ENCODE measurements at places on chromosomes 11 and 22. TPM values are rescaled to one million over a fixed set of nuclear protein-coding genes. Genes with fewer than 3 reads are reported as not detected.

GRCh38 chr11:65934014-65934413 lies 11.3 kb upstream of the TSGA10IP start:
- no peak overlapping the region for H3K4me3 ChIP-seq
- H3K27me3 ChIP-seq, result no peaks in the 10 kb centered on the region
- no peaks in the 10 kb centered on the region for H3K36me3 ChIP-seq
- no peak overlapping the region for H3K27ac ChIP-seq
- no peaks in the 10 kb centered on the region for H3K4me1 ChIP-seq

GRCh38 chr11:114395736-114396135 lies 4.6 kb downstream of the C11orf71 start:
- no peaks in the 10 kb centered on the region for H3K27me3 ChIP-seq
- peaks cover 17% of the 10 kb centered on the region for H3K4me1 ChIP-seq
- H3K4me3 ChIP-seq, result no peak overlapping the region
- H3K27ac ChIP-seq, result no peak overlapping the region
- no peak for DNase-seq
- H3K36me3 ChIP-seq, result no peaks in the 10 kb centered on the region

DNA sequence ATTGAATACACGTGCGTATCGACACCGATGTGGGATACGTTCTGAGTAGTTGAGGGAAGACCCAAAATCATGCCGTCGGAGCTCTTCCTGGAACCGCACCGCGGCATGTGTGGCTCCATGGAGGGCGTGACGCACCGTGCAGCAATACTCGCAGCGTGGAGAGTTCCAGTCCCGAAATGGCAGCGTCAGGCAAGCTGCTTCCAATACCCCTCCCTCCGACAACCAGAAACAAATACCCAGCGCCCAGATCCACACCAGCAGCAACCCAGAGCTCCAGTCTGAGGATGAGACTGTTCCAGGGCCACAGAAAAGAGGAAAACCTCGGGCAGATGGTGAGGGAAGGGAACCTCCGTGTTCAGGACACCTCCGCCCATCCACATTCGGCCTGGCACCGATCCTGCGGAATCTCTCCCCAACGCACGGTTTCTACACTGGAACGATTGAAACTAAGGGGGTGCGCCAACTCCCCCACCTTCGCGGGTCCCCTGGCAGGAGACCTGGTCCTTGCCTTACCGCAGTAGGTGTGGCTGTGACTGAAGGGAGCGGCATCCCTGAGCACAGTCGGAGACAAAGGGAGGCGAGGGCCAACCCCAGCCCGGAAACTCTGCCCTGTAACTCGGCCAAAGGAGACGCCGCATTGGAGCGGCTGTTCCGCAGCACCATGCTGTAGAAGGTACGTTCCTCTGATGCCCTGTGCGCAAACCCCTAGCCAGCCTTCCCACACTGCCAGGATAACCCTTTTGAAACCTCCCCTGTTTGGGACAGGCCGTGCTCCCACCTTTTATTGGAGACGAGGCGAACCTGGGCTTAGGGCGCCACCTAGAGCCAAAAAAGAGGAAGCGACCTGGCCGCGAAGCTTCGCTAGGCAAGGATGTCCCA lies 28.2 kb downstream of the DBX1 start:
- H3K27ac ChIP-seq, result no peak overlapping the region
- H3K4me3 ChIP-seq, result peak overlapping the region; percentile 72
- no peaks in the 10 kb centered on the region for H3K36me3 ChIP-seq
- H3K27me3 ChIP-seq, result no peaks in the 10 kb centered on the region
- peak; percentile 62 for DNase-seq

- H3K27me3 ChIP-seq, result no peaks in the 10 kb centered on the region
- DNase-seq, result no peak
- H3K4me1 ChIP-seq, result no peaks in the 10 kb centered on the region
- no peaks in the 10 kb centered on the region for H3K36me3 ChIP-seq
- H3K4me3 ChIP-seq, result no peak overlapping the region
- no peak overlapping the region for H3K27ac ChIP-seq
These were observed 119.2 kb downstream of the PHF21B start for GRCh38 chr22:44890416-44891292.

DNA sequence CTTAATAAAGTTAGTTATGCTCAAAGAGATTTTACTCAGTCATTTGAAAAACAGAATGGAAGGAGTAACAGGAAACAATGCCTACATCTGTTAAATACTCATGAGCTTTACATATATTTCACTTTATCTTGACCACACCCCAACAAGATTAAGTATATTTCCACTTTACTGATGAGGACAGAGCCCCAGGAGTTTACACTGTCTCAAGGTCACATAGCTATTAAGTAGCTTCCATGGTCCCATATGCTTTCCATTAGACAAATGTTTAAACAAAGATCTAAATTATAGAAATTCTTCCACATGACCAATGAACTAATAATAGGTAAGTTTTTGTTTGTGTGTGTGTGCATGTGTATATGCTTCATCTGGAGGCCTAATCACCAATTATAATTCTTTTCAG lies 30.2 kb downstream of the MRTFA start:
- no peaks in the 10 kb centered on the region for H3K36me3 ChIP-seq
- no peak overlapping the region for H3K4me3 ChIP-seq
- no peak for DNase-seq
- H3K27ac ChIP-seq, result no peak overlapping the region

GRCh38 chr22:50064453-50064852 lies 6.4 kb upstream of the TTLL8 start:
- no peak overlapping the region for H3K27ac ChIP-seq
- H3K4me3 ChIP-seq, result no peak overlapping the region
- DNase-seq, result no peak
- H3K27me3 ChIP-seq, result no peaks in the 10 kb centered on the region
- H3K36me3 ChIP-seq, result no peaks in the 10 kb centered on the region

DNA sequence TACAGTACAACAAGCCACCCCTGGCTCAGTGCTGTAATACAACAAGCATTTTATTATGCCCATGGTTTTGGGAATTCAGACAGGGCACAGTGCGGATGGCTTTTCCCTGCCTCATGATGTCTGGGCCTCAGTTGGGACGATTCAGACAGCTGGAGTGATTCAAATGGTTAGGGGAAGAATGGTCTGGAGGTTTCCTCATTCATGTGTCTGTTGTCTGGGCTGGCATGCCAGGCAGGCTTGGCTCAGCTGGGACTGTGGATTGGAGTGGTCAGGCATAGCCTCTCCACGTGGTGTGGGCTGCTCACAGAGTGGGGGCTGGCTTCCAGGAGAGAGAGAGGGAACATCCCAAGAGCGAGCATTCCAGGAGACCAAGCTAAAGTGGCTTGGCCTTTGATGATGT lies 164.4 kb downstream of the C11orf91 start:
- H3K36me3 ChIP-seq, result no peaks in the 10 kb centered on the region
- no peak overlapping the region for H3K4me3 ChIP-seq
- DNase-seq, result no peak
- H3K4me1 ChIP-seq, result no peaks in the 10 kb centered on the region

DNA sequence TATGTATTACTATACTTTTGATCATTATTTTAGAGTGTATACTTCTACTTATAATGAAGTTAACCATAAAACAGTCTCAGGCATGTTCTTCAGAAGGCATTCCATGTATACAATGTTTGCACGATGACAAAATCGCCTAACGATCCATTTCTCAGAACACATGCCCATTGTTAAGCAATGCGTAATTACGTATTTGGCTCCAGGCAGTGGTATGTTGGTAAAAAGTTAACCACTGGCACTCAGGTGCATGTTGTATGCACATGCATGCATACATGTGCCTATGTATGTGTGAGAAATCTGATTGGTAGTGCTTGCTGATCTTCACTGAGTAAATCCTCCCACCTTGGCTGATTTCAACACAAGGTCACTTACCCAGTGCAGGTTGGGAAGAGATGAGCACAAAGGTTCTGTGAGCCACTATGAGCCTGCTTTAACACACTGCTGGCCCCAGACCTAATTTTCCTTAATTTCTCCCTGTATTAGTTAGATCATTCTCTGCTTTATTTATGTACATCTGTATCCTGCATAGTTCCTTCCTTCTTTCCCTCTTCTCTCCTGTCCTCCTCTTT lies 164.6 kb downstream of the ARHGAP42 start:
- no peaks in the 10 kb centered on the region for H3K36me3 ChIP-seq
- no peak for DNase-seq
- no peaks in the 10 kb centered on the region for H3K27me3 ChIP-seq
- H3K4me1 ChIP-seq, result peaks cover 41% of the 10 kb centered on the region
- no peak overlapping the region for H3K4me3 ChIP-seq

- no peaks in the 10 kb centered on the region for H3K36me3 ChIP-seq
- H3K4me3 ChIP-seq, result no peak overlapping the region
- H3K4me1 ChIP-seq, result peaks cover 11% of the 10 kb centered on the region
- no peaks in the 10 kb centered on the region for H3K27me3 ChIP-seq
- no peak overlapping the region for H3K27ac ChIP-seq
These were observed 315.7 kb downstream of the INSC start for GRCh38 chr11:15430381-15430780.

- H3K4me3 ChIP-seq, result no peak overlapping the region
- H3K36me3 ChIP-seq, result no peaks in the 10 kb centered on the region
- H3K27me3 ChIP-seq, result no peaks in the 10 kb centered on the region
- DNase-seq, result no peak
- no peak overlapping the region for H3K27ac ChIP-seq
These were observed 6.6 kb downstream of the TSPAN4 start for GRCh38 chr11:849104-849824.

DNA sequence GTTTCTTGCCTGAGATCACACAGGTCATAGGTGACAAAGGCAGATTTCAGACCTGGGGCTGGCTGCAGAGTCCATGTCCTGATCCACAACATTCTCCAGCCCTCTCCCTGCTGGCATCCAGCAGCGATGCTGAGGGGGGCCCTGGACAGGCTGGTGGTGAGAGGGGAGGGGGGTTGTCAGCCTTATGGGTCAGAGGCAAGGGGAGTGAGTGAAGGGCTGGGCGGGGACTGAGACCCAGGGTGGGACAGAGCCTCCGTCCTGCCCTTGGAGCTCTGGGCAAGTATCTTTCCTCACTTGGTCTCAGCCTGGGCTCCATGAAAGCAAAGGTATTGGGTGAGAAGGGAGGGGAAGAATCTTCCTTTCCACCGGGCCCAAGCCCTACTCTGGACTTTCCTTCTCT lies 66.7 kb upstream of the RASD2 start:
- H3K27me3 ChIP-seq, result no peaks in the 10 kb centered on the region

MPZL2 gene
- total RNA-seq, result 14.4 TPM

UBQLN3 gene
- total RNA-seq, result 0.09 TPM

KDELR3 gene
- total RNA-seq, result 12.8 TPM

CHRNA10 gene
- total RNA-seq, result 1.7 TPM

OR10S1 gene
- not detected for total RNA-seq
